ENCODE measurements at places on chromosomes 6 and 20.
A peak's percentile ranks its signal among the peaks of the same experiment; 100 is the strongest.

DNA sequence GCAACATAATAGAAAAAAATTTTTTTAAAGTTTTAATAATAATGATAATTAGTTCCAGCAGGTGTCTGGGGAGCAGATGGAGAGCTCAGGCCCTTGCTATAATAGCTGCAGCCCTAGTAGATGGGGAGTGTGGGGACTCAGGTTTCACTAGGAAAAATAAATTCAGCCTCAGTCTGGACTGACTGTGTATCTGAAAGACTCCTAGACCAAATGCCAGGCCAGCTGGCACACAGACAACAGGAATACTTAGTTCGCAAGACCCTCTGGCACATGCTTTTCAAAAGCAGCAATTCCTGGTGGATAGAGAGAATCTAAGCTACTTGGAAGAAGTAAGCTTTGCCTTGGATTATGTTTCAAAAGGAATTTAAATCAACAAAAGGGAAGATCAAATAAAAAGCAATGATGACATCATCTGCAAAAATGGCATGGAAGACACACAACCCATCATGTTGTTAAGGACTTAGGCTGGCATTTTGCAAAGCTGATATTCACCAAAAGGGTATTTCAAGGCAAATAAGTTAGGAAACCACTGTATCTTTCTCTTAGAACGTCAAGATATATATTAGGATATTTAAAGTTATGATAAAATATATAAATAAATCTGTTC is 107.8 kb downstream of the RNGTT start:
- DNase-seq, result no peak

DNA sequence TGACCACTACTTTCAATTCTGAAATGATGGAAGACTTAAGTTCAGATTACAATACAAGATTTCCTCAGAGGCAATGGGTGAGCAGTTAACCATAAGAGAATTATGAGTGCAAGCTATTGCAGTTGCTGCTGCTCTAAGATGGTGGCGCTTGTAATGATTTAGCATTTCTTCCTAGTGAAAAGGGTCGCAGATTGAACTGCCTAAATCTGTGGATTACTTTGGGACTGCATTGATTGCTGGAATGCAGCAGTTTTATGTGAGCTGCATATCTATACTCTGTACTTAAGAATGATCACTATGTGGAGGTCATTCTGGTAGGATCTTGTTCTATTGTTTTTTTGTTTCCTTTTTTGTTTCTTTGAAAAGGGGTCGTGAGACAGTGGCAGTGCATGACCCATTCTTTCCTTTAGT is 5.3 kb downstream of the SCAF8 start:
- DNase-seq, result no peak

DNA sequence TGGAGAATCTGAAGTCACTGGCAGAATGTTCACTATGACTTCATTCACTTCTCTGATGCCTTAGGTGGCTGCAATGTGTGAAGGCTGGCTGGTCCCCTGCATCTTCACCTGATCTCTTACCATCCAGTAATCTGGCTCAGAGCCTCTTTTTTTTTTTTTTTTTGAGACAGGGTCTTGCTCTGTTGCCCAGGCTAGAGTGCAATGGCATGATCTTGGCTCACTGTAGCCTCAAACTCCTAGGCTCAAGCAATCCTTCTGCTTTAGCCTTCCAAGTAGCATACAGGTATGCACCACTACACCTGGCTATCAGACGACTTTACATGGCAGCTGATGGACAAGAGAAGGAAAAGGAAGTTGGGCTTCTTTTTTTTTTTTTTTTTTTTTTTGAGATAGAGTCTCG is 25.8 kb upstream of the JARID2 start:
- no peak for DNase-seq

- DNase-seq, result no peak
These were observed 76.3 kb downstream of the ZMYND8 start for GRCh38 chr20:47280228-47280627.

GRCh38 chr20:56829788-56830385 is 200.8 kb downstream of the TFAP2C start:
- DNase-seq, result no peak

GRCh38 chr20:50215101-50215690 is 24.6 kb downstream of the CEBPB start:
- peak; percentile 48 for DNase-seq

DNA sequence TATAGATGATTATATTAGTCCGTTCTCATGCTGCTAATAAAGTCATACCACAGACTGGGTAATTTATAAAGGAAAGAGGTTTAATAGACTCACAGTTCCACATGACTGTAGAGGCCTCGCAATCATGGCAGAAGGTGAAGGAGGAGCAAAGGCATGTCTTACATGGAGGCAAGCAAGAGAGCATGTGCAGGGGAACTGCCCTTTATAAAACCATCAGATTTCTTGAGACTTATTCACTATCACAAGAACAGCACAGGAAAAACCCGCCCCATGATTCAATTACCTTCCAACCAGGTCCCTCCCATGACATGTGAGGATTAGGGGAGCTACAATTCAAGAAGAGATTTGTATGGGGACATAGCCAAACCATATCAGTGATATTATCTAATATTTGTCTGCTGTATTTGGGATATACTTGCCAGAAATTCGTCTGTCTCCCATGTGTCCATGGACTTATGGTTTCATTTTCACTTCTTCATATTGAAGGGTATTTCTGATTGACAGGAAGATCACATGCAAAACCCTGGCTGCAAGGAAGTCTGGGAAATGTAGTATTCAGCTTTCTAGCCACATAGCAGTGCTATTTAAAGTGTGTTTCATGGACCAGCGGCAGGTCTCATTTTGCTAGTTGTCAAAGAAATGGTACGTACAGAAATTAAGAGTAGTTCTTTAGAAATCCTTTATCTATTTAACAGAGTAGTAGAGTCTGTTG is 50.5 kb upstream of the PAK5 start:
- DNase-seq, result no peak
